ENCODE measurements at places on chromosomes 12 and 14.

DNA sequence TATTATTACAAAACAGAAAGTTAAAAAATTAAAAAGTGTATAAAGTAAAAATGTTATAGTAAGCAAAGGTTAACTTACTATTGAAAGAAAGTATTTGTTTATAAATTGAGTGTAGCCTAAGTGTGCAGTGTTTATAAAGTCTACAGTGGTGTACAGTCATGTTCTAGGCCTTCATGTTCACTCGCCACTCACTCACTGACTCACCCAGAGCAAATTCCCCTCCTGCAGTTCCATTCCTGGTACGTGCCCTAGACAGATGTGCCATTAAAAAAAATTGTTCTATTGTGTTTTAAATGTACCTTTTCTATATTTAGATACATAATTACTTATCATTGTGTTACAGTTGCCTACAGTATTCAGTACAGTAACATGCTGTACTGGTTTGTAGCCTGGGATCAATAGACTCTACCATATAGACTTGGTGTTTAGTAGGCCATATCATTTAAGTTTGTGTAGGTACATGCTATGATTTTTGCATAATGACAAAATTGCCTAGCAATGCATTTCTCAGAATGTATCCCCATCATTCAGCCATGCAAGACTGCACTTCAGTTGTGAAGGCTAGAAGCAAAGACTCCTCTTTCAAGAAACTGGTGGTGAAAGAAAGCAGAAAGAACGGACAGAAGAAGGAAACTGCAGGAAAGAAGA lies 100.6 kb downstream of the DACT1 start:
- DNase-seq, result no peak

GRCh38 chr12:80634903-80635302 lies 72.5 kb upstream of the MYF6 start:
- no peak for DNase-seq

DNA sequence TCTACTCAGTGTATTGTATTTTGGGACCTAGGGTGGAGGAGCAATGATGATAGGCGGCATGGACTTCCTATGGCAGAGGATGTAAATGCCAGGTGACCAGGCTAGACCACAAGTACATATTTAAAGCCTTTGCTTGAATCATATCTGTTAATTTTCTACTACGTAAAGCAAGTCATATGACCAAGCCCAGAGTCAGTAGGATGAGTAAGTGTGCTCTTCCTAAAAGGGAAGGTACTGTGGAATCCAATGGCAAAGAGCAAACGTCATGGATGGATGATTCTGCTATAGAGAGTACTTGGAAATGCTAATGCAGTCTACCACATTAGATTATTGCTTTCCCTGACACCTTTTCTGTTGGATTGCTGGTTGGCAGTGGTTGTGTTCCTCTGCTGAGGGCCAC lies 16.8 kb downstream of the GPATCH2L start:
- DNase-seq, result no peak

GRCh38 chr14:98374136-98374535 lies 897.9 kb downstream of the BCL11B start:
- no peak for DNase-seq
